HuH-7 (cell line): ENCODE measurements at places on chromosomes 11 and 22.
A peak's percentile ranks its signal among the peaks of the same experiment; 100 is the strongest.

GRCh38 chr11:103959279-103959942, 77.0 kb upstream of the DDI1 start:
- no peak for DNase-seq

DNA sequence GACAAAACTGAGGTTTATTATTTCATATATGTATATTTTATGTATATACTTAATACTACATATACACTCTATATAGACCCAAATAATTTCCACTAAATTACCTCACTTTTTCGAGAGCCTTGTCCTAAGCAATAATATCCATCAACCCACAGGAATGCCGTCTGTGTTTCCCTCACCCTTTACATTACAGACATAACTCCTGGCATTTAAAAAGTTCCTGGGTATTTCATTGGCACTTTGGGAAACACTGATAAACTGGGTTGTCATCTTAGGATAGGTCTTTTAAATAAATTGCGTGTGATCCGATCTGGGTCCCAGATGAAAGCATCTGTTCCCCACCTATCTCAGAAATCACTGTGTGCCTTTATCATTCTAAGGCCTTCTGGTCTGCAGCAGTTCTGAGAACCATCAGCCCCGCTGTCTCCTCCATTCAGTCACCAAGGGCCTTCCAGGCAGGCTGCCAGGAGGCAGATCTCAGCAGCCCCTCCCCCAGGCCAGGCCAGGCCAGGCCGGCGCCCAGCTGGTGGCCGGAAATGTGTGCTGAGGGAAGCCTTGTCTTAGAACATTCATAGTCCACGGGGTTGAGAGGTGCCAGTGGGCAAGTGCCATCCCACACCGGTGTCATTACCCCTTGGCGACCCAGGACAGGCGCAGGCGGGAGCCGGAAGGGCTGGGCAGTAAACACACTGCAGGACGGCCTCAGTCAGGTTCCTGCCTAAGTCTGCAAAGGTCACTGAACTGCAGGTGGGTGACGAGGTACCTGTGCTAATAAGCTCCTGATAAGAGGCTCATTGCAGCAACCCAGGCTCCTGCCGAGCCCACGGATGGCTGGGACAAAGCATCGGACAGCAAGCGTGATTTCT, 3.3 kb downstream of the FGF19 start:
- peak; percentile 97 for DNase-seq

- no peak for DNase-seq
Observed at GRCh38 chr11:34145073-34145472, 39.6 kb downstream of the NAT10 start.

- DNase-seq: peak; percentile 4
Observed at GRCh38 chr11:83252941-83253340, 33.2 kb downstream of the CCDC90B start.

DNA sequence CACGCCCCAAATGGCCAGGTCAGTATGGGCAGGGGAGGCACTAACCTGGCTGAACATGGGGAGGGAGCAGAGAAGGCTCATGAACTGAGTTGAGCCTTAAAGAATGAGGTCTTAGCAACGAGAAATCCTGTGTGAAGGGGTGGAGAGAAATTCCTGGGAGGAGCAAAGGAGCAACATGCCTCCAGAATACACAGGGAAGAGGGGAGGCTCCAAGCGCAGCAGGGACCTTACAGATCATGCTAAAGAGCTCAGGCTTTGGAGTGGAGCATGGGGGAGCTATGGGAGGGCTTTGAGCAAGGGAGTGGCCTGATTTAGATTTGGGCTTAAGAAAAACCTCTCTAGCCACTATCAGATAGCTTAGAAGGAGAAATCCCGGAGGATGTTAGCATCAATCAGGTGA, 88.1 kb downstream of the MN1 start:
- DNase-seq: no peak

GRCh38 chr22:36455571-36456463, 25.6 kb downstream of the TXN2 start:
- no peak for DNase-seq

GRCh38 chr11:108912581-108912980, 247.7 kb downstream of the DDX10 start:
- DNase-seq: no peak

- no peak for DNase-seq
Observed at GRCh38 chr11:40104941-40105550, 1354.4 kb downstream of the LRRC4C start.

GRCh38 chr11:110100476-110101240, 7.5 kb downstream of the ZC3H12C start:
- no peak for DNase-seq

GRCh38 chr22:37309211-37310074, 27.1 kb downstream of the CYTH4 start:
- no peak for DNase-seq

- no peak for DNase-seq
Observed at GRCh38 chr11:10410106-10410843, 44.8 kb upstream of the AMPD3 start.

GRCh38 chr11:19225581-19225980, 15.2 kb downstream of the E2F8 start:
- DNase-seq: no peak

DNA sequence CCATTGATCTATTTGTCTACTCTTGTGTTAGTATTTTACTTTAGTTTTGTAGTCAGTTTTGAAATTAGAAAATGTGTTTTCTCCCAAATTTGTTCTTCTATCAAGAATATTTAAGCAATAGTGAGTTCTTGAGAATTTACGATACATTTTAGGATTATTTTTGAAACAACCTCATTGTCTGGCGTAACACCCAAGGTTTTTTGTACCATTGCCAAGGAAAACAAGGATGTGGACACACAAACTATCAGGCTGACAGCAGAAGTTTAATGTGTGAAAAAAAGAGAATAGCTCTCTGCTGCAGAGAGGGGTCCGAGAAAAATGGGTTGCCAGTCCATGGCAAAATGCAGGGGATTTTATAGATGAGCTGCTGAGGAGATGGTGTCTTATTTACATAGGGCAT, 865.1 kb upstream of the CNTN5 start:
- DNase-seq: no peak

GRCh38 chr11:12693094-12693478, 18.9 kb downstream of the TEAD1 start:
- DNase-seq: no peak

DNA sequence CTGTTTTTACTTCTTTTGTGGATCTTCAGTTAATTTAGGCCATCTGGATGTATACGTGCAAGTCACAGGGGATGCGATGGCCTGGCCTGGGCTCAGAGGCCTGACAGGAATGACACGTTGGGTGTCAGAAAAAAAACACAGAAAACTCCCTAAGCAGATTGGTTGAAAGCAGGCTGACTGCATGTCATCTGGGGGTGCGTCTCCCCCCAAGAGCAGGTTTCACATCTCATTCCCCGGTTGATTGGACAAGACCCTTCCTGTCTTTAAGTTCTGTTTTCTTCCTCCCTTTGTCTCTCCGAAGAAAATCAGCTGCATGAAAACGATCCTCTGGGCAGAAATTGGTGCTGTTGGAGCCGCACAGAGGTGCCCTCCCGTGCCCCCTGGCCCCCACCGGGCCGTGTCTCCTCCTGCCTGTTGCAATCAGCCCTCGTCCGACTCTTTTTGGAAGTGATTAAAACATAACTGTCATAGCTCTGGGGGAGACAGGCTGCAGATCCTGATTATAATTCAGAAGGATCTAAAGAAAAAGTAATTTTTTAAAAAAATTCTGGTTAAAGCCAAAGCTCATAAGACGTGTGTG, 71.8 kb upstream of the PARVG start:
- DNase-seq: no peak

GRCh38 chr11:128029219-128029722, 558.1 kb downstream of the ETS1 start:
- DNase-seq: no peak

DNA sequence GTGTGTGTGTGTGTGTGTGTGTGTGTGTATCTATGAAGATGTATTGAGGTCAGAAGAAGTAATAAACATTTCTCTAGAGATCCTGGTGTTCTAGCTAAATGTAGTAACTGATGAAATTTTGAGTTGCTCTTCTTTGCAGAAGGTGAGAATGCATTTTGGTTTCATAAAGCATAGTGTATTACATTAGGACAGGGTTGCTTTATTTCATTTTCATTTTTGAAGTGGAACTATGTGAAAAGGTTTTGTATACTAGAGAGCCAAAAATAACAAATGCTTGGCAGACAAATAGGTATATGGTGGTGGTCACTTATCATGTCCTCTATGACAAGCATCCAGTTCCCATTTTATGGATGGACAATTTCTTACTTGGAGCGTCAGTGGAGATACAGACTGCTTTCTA, 99.0 kb downstream of the CASP12 start:
- no peak for DNase-seq

DNA sequence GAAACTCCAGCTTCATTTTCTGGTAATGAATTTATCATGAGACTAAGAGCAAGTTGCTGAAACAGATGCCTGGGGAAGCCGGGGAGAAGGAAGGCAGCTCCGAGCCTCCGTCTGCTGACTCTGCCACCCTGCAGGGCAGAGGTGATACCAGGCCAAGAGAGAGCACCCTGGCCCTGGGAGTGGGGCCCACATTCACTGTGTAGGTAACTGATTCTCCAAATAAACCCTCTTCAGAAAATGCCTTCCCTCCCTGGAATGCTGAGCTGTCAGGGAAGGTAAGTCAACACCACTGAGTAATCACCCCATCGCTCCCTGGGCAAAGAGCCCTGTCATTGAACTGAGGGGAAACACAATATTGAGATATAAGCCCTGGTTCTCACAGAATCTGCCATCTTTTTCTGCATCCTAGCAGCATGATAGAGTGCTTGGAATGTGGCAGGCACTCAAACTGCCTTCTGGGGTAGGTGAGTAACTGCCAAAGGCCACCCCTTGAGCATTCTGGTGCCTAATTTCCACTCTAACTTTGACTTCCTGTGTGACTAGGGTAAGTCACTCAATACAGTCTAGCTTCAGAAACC, 147.6 kb downstream of the SPATA19 start:
- no peak for DNase-seq

DNA sequence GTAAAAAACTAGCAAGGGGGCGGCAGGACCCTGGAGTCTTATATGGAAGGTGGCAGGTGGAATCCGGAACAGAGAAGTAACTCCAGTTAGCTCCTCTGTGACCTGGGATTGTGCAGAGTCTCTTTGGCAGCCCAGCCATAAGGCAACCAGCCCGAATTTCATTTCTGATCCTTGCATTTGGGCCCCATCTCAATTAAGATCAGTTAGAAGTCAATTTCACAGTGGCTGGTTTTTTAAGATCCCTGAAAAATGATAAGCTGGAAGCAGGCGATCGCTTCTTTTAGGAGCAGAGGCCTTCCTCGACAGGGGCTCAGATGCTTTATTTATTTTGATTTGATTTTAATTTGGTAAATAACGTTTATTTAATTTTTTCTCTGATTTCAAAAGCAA, 199.0 kb downstream of the TENM4 start:
- DNase-seq: no peak

GRCh38 chr11:883527-883926, 27.1 kb downstream of the CHID1 start:
- DNase-seq: no peak

DNA sequence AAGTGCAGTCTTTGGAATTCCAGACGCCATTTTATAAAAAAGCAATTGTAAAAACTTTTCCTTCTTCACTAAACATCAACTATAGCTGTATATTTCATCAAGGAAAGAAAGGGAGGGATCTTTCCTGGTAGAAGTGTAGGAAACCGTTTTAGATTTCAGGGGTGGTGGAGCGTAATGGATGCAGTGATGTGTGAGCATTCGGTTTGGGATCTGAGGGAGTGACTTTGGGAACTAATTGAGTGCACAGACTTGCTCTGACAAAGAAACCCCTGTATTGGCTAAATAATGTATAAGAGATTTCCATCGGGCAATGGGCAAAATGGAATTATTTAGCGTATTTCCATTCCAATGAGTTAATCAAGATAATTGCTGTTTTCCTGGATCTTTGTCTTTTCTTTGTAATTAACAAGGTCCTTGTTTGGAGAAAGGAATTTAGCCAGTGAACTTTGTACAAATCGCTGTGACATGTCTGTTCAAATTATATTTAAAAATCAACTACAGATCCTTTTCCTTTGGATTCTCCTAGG, 125.0 kb upstream of the NARS2 start:
- DNase-seq: no peak

DNA sequence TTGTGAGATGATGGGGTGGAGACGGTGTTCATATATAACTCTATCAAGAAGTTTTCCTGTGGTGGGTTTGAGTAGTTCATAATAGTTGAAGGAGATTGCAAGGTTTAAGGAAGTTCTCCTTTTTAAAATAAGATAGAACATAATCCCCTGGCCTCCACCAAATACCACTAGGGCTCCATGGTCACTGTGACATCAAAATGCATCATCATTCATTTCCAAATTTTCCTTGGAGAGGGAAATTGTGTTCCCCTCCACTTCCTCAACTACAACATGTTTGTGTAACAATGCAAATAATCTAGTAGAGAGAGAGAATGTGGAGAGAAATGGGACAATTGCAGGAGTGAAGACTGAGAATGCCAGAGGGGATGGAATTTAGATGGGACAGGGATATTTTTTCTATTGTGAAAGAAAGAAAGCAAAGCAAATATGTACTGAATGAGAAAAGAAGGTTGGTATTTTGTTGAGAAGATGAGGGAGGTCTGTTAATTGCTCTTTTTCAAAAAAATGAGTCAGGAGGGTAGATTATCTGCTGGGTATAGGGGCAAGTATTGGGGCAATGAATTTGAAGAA, 33.4 kb upstream of the ZBED5 start:
- DNase-seq: no peak

- peak; percentile 81 for DNase-seq
Observed at GRCh38 chr11:2298795-2299761, 2.6 kb downstream of the C11orf21 start.

- no peak for DNase-seq
Observed at GRCh38 chr22:32864041-32864440, 62.5 kb downstream of the TIMP3 start.

DNA sequence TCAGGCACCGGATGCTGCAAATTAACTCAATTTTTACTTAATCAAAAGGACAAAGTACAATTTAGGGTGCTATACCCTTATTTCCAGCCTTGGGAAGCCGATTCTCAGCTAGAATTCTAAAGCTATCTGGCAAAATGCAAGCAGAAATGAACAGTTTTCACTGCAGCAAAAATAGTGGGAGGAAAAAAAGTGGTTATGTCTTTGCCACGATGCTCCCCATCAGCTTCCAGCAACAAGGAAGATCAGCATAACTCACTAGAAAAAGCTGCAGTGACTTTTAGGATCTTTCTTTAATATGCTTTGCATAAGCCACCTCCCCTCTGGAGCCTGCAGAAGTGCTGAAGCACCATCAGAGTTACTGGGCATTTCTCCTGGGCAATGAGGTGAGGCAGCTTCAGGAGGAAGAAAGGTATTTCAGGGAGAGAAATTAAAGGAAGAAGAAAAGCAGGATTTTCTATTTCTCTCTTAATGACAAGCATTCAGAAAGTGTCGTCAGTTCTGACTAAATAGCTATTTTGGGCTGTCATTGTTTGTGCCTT, 702.9 kb downstream of the DLG2 start:
- DNase-seq: no peak

GRCh38 chr11:20489948-20490347, 102.4 kb downstream of the PRMT3 start:
- no peak for DNase-seq

DNA sequence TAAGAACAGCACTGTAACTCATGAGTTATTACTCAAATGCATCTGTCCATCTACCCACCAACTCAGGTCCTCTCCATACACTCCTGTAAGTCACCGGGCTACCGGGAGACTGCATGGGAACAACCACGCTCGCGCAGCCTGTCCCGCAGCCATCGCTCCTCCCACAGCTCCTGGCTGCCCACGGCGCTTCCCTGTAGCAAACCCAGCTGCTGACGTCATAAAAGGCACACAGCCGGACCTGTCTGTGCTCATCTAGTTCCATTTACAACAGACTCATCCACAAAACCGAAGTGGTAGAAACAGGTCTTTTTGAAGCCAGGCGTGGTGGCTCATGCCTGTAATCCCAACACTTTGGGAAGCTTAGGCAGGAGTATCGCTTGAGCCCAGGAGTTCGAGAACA, 23.4 kb upstream of the PACSIN2 start:
- no peak for DNase-seq
